ENCODE measurements at places on chromosomes 3 and 15. TPM values are rescaled to one million over a fixed set of nuclear protein-coding genes. Genes with fewer than 3 reads are reported as not detected.

Gene SERINC4
- 0.52 TPM for total RNA-seq

Gene NRG4
- 0.95 TPM for total RNA-seq

Gene GRAMD2A
- total RNA-seq: 8.0 TPM

Gene ATXN7
- total RNA-seq: 57.4 TPM

Gene BLOC1S6
- 39.6 TPM for total RNA-seq

Gene PLCH1
- 10.2 TPM for total RNA-seq

Gene POLR2H
- total RNA-seq: 90.1 TPM

Gene GOLGA6L7
- not detected for total RNA-seq

Data from mucosa of descending colon (tissue), 3 donors.